ENCODE measurements at places on chromosomes 2 and 18.

- DNase-seq, result no peak
Observed at GRCh38 chr2:17658251-17658843, 95.3 kb downstream of the SMC6 start.

- no peak for DNase-seq
Observed at GRCh38 chr18:49521216-49521835, 34.3 kb upstream of the C18orf32 start.

DNA sequence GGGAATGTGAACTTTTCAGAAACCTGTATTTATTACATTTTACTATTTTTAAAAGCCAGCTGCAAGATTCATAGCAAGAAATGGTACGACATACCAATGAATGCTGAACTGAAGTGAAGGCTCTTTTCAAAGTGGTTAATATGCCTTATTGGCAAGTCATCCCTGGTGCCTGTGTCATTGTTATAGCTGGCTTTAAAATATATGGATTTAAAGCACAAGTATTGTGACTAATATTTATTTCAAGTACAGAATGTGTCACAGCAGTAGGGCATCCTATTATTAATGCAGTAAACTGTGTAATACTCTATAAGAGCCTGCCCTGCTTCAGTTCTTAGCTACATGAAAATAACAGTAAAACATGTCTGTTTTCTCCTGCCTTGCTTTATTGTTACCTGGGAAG is 10.8 kb downstream of the TSHZ1 start:
- DNase-seq, result no peak

- DNase-seq, result no peak
Observed at GRCh38 chr18:75170916-75171315, 38.0 kb downstream of the PTGR3 start.

All from activated CD4-positive, alpha-beta T cell treated with anti-CD3 and anti-CD28 coated beads, Interleukin-2, amount 10 ng/mL, durations not matched to agents 7 days and 5 days (primary cell).